Mesenchymal stem cell (in vitro differentiated cells and primary cell): ENCODE measurements at places on chromosomes 2 and 18.
A peak's percentile ranks its signal among the peaks of the same experiment; 100 is the strongest.

DNA sequence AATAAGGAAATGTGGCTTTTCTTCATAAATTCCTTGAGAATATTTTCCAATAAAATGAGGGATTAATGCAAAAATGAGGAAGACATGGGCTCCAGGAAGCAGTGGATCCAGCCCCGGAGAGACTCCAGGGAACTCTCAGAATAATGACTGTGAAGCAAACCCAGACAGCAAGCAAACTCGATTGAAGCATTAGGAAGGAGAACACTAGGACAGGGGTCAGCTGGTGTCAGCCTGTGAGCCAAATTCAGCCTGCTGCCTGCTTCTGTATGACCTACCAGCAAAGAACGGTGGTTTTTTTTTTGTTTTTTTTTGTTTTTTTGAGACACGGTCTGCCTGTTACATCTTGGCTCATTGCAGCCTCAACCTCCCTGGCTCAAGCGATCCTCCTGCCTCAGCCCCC, 274.3 kb upstream of the FBXO11 start:
- DNase-seq: no peak

DNA sequence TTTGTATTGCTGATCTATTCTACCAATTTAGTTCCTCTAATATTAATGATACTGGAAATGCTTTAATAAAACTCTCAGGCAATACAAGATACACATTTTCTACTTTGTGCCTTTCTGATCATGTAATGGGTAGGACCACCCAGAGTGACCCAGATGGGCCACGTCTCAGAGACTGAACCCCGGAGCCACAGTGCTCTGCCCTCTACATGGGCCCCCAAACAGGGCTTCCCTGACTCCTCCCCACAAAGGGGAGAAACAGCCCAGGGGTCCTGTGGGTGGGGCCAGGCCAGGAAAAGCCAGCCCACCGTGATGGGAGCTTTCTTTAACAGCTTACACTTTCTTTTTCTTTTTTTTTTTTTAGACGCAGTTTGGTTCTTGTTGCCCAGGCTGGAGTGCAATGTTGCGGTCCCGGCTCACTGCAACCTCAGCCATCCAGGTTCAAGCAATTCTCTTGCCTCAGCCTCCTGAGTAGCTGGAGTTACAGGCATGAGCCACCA, 18.4 kb downstream of the HDAC4 start:
- DNase-seq: no peak

- DNase-seq: peak; percentile 46
These were observed 3.3 kb downstream of the CDH7 start for GRCh38 chr18:65754121-65754520.

DNA sequence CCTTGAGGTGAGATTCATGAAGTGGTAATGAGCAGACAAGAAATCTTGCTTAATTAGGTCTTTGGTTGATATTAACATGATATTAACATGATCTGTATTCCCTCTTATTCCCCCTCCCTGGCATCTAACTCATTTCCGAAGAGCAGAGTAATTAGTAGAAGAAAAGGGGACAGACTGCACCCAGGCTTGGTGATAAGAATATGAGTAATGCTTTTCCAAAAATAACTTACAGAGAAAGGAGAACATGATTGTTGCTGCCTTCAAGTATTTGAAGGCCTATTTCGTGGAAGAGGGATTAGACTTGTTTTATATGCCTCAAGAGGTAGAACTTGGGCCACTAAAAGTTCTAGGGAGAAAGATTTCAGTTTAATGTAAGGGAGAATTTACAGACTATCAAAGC, 130.6 kb upstream of the ATP5MC3 start:
- no peak for DNase-seq

GRCh38 chr2:182228073-182228473, 198.8 kb downstream of the PDE1A start:
- DNase-seq: no peak

- peak; percentile 69 for DNase-seq
These were observed 139.7 kb downstream of the HRH4 start for GRCh38 chr18:24600076-24600654.

- DNase-seq: peak; percentile 60
These were observed 244.6 kb upstream of the RND3 start for GRCh38 chr2:150732064-150732463.

DNA sequence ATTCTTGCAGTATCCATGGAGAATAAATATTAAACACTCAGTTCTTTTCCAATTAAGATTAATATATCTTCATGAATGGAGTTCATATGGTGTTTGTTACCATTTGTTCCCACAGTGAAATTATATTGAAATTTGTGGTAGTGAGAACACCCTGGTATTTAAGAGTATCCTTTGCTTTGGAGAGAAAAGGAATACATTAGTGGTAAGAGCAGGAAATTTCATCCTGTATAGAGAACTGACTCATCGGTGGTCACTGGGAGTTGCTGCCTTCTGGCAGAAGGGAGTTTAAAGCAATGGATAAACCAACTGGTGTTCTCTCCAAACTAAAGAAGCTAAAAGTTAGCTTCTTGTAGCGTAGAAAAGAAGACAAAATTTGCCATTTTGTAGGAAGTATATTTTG, 107.3 kb downstream of the MYO1B start:
- peak; percentile 81 for DNase-seq

DNA sequence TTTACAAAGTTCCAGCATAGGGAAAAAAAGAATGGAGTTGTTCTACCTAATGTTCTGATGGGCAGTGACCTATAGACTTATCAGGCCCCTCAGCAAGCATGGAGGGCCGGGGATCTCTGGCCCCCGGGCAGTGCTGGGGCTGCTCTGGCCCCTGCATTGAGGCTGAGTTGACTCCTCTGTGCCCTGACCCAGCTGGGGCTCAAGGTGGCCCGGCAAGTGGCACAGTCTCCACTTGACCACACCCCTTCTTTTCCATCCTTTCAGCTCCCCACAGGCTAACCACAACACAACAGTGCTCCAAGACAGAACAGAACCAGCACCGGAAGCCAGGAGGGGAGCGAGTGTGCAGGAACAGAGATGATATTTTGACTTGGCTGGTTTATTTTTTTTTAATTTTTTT, 19.9 kb downstream of the TOGARAM2 start:
- no peak for DNase-seq

DNA sequence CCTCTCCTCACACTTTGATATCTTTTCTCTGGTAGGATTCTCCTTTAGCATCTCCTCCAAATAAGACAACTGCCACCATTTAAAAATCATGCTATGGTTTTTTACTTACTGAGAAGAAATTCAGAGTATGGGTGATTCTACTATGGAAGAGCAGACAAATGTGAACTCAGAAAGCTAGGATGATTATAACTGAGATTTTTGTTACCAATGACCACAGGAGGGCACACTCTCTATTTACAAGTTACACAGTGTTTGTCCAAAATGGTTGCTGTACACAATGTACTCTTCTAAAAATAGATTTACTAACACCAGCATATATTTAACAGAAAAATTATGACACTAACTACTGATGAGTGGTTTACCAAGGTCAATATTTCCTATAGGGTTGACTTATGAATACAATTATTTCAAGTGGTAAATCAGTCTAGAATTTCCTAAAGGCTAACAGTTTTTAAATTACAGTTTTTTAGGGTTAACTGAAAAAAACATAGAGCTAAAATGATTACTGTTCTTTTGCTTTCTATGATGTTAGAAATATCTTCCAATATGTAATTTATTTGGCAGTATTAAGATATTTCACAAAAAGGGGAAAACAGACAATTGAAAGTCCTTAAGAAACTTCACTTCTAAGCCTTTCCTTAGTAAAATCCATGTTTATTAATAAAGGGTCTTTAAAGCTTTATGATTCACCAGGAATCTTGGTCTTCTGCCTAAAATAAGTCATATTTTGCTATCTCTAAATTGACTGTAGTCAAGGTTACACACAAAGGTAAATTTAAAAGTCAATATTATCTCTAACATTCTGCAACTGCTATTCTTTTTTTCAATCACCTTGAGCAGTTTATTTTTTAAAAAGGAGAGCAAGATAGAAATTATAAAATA, 57.2 kb downstream of the MAP4K3 start:
- peak; percentile 80 for DNase-seq

GRCh38 chr2:172040311-172040710, 40.6 kb downstream of the METAP1D start:
- DNase-seq: no peak

GRCh38 chr2:27717070-27717795, 53.5 kb downstream of the SLC4A1AP start:
- peak; percentile 46 for DNase-seq

GRCh38 chr18:61076986-61077385, 256.2 kb upstream of the CDH20 start:
- DNase-seq: no peak
